PC-9 (cell line): ENCODE measurements at places on chromosomes 2 and 18. TPM values are rescaled to one million over a fixed set of nuclear protein-coding genes. Genes with fewer than 3 reads are reported as not detected.

DNA sequence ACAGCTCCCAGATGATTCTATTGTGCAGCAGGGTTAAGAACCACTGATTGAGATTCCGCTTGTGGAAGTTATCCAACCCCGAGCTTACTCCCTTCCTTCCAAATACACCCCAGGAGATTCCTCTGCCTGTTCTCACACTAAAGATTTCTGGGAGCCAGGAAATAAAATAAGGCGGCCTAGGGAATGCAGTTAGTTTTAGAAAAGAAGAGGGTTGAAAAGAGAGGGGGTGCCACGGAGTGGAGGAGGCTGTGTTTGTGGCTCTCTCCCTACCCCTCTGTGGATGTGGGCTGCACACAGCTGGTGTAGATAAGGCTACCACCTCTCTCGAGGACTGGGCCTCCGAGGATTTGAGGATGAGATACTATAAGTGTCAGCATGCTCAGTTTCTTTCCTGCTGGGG is 25.1 kb upstream of the SP3 start:
- H3K27me3 ChIP-seq: peaks cover 12% of the 10 kb centered on the region; the same call in 1 of the 2 replicates
- H3K27ac ChIP-seq: no peak overlapping the region
- peaks cover 12% of the 10 kb centered on the region for H3K4me1 ChIP-seq
- no peak for DNase-seq
- H3K4me3 ChIP-seq: no peak overlapping the region
- no peaks in the 10 kb centered on the region for H3K36me3 ChIP-seq

DNA sequence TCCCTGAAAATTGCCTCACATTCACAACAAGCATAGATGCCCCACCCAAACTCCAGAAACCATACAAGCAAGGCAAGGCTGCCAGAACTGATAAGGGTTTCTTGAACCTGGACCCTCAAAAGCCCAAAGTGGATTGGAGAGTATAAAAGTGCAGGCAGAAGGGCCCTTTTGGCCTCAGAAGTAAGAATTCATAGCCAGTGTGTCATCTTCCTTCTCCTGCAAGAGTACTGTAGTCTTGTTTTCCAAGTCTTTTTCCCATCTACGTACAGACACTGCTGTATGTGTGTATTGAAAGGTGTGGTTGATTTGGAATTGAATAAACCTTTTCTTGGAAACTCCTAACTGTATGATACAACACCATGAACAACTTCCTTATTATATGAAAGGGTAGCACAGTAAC is 46.8 kb downstream of the ZC3H15 start:
- DNase-seq: no peak
- H3K27ac ChIP-seq: no peak overlapping the region
- H3K27me3 ChIP-seq: no peaks in the 10 kb centered on the region
- no peaks in the 10 kb centered on the region for H3K36me3 ChIP-seq

GRCh38 chr18:41624460-41624859 is 330.6 kb upstream of the PIK3C3 start:
- no peaks in the 10 kb centered on the region for H3K4me1 ChIP-seq
- no peak overlapping the region for H3K27ac ChIP-seq
- no peak overlapping the region for H3K4me3 ChIP-seq
- DNase-seq: no peak
- H3K27me3 ChIP-seq: no peaks in the 10 kb centered on the region
- no peaks in the 10 kb centered on the region for H3K36me3 ChIP-seq

- H3K4me1 ChIP-seq: no peaks in the 10 kb centered on the region
- H3K27me3 ChIP-seq: no peaks in the 10 kb centered on the region
- no peaks in the 10 kb centered on the region for H3K36me3 ChIP-seq
Observed at GRCh38 chr2:96485751-96486651, 19.2 kb downstream of the NEURL3 start.

DNA sequence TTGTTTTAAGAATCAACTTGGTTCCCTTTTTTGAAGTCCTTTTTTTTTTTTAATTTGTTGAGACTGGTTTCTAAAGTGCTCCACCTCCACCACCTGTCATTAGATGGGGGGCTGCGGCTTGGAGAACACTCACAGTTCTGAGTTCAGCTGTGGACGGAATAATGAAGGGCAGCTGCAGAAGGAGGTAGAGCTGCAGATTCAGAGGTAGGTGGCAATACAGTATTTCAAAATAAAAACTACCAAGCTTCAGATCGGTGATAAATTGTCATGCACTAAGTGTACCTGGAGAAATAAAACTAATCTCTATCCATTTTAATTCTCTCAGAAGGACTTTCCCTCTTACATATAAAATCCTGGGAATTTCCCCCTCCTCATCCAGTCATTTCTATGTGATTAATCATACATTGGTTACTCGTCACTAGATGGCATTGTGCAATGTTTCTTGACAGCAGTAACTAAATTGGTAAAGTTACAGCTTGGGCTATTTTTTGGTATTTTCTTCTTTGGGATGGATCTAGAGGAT is 81.1 kb upstream of the SLC39A10 start:
- no peak overlapping the region for H3K4me3 ChIP-seq
- H3K36me3 ChIP-seq: no peaks in the 10 kb centered on the region
- no peak overlapping the region for H3K27ac ChIP-seq
- H3K4me1 ChIP-seq: peaks cover 10% of the 10 kb centered on the region

DNA sequence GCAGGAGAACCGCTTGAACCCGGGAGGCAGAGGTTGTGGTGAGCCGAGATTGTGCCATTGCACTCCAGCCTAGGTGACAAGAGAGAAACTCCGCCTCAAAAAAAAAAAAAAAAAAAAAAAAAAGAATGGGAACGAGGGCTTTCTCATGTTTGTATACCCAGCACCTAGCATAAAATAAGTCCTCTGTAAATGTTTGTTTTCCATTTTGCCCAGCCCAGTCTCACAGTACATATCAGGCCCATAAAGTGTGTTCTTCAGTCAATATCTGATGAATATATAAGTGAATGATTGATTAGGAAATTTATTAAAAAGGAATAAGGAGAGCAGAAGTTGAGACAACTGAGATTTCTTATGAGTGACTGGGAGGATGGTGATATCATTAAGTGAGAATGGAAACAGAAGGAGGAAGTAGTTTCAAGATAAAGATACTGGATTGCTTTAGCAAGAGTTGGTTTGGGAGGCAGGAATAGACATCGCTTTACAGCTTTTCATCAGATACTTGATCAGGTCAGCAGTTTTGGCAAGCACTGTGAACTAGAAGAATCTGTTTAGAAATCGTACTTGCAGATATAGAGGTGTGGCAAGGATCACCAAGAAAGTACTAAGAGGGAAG is 327.5 kb downstream of the KIAA1328 start:
- no peak for DNase-seq
- no peaks in the 10 kb centered on the region for H3K27me3 ChIP-seq
- H3K4me1 ChIP-seq: no peaks in the 10 kb centered on the region

GRCh38 chr2:95323347-95324155 is 26.4 kb downstream of the KCNIP3 start:
- H3K4me3 ChIP-seq: no peak overlapping the region
- H3K27me3 ChIP-seq: no peaks in the 10 kb centered on the region
- no peak overlapping the region for H3K27ac ChIP-seq
- no peaks in the 10 kb centered on the region for H3K36me3 ChIP-seq
- peak; percentile 69 for DNase-seq

DNA sequence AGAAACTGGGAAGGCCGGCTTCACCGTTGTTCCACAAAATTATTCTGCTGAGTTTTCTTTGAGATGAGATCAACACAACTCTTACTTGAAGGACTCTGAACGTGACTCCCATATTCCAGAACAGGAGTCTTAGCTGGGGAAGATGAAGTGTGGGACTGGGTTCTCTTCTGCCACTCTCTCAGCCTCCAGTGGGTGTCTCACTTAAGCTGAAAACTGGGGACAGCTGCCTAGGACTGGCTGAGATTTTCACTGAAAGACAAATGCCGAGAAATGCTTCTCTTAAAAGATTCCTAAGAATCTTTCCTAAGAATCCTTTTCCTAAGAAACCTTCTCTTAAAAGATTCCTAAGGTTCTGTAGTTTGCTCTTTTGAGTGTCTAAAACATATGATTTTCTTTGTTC is 156.6 kb upstream of the LHCGR start:
- no peak overlapping the region for H3K4me3 ChIP-seq
- no peaks in the 10 kb centered on the region for H3K4me1 ChIP-seq
- H3K36me3 ChIP-seq: no peaks in the 10 kb centered on the region
- peaks cover 20% of the 10 kb centered on the region; the same call in 1 of the 2 replicates for H3K27me3 ChIP-seq

- H3K27me3 ChIP-seq: no peaks in the 10 kb centered on the region
- H3K4me1 ChIP-seq: no peaks in the 10 kb centered on the region
- no peaks in the 10 kb centered on the region for H3K36me3 ChIP-seq
- no peak for DNase-seq
Observed at GRCh38 chr2:212141499-212141898, 397.1 kb downstream of the ERBB4 start.

DNA sequence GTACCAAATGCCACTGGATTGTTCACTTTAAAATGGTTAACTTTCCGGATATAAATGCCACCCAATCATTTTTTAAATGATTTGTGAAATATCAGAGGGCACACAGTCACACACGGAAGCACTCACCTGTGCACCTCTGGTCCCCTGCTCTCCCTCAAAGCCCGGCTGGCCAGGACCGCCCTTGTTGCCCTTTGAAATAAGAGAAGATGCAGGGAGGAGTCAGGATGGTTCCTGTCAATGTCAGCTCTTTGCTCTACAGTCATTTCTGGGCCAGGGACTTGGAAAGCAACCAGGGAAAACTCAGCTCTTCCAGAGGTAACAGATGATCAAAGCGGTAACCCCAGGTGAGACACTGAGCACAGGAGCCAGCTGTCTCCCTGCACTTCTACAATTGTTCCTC is 60.7 kb downstream of the COL6A3 start:
- H3K27ac ChIP-seq: no peak overlapping the region
- no peak for DNase-seq
- H3K4me3 ChIP-seq: no peak overlapping the region
- H3K27me3 ChIP-seq: peaks cover 80% of the 10 kb centered on the region

DNA sequence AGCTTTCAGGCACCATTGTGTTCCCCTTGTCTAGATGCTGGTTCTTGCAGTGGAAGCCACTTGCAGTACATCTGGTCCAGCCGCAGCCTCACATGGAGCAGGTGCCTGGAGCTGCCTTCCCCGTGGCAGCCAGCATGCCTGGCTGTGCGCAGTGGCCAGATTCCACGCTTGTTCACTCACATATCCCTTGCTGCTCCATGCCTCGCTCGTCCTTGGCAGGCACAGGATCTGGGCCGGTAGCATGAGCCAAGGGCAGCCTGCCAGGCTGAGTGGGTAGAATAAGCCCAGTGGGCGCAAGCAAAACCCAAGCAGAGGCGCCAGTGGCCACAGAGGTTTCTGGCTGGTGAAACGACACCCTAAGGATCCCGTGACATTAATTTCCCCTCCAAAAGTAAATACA is 20.6 kb downstream of the TMX3 start:
- H3K4me1 ChIP-seq: no peaks in the 10 kb centered on the region
- no peak for DNase-seq
- H3K36me3 ChIP-seq: peaks cover 14% of the 10 kb centered on the region; the same call in 1 of the 2 replicates
- no peak overlapping the region for H3K27ac ChIP-seq
- no peak overlapping the region for H3K4me3 ChIP-seq
- no peaks in the 10 kb centered on the region for H3K27me3 ChIP-seq

GRCh38 chr2:1755436-1756191 is 11.3 kb upstream of the PXDN start:
- no peaks in the 10 kb centered on the region for H3K36me3 ChIP-seq
- DNase-seq: no peak
- peaks cover 42% of the 10 kb centered on the region for H3K27me3 ChIP-seq
- H3K4me1 ChIP-seq: no peaks in the 10 kb centered on the region
- no peak overlapping the region for H3K4me3 ChIP-seq

DNA sequence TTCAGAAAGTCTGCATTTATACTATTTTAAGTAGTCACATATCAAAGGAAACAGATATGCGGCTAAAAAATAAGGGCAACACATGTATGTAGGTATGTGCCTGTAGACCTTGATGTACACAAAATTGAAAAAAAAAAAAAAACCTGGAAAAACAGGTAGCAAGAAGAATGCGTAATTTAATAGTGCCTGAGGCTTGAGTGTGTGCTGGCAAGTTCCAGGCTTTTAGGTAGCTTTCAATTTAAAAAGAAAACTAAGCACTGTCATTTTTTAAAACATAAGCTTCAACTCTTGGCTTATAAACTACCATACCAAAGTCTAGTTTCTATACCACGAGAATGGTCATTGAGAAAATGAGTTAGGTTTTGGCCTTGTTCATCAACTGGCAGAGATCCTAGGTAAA is 72.3 kb downstream of the OTX1 start:
- H3K36me3 ChIP-seq: no peaks in the 10 kb centered on the region
- peaks cover 9% of the 10 kb centered on the region for H3K4me1 ChIP-seq
- H3K27ac ChIP-seq: no peak overlapping the region
- no peaks in the 10 kb centered on the region for H3K27me3 ChIP-seq

DNA sequence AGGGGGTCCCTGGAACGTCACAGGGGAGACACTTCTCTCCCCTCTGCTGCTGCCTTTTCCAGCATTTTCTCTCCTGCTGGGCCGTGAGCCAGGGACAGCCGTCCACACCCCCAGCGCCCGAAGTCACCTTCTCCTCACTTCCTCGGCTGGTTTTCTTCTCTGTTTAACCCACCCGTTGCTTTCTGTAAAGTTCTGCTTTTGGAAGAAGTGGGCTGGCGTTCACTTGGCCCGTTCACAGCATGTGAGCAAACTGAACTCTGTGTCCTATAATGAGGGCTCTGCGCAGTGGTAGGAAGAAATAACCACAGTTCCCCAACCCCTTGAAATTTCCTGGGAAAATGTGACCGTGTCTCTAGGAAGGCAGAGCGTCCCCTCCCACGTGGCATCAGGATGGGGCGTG is 187.0 kb upstream of the HDAC4 start:
- H3K36me3 ChIP-seq: no peaks in the 10 kb centered on the region
- peaks cover 99% of the 10 kb centered on the region for H3K27me3 ChIP-seq
- H3K27ac ChIP-seq: no peak overlapping the region

GRCh38 chr2:16763056-16763455 is 97.4 kb upstream of the CYRIA start:
- no peak overlapping the region for H3K4me3 ChIP-seq
- no peak for DNase-seq
- H3K4me1 ChIP-seq: peaks cover 10% of the 10 kb centered on the region
- H3K27ac ChIP-seq: no peak overlapping the region
- H3K27me3 ChIP-seq: no peaks in the 10 kb centered on the region

- H3K27ac ChIP-seq: no peak overlapping the region
- no peaks in the 10 kb centered on the region for H3K4me1 ChIP-seq
- DNase-seq: no peak
- H3K27me3 ChIP-seq: peaks cover 18% of the 10 kb centered on the region
- no peaks in the 10 kb centered on the region for H3K36me3 ChIP-seq
Observed at GRCh38 chr18:76756531-76757253, 65.7 kb upstream of the ZNF236 start.

GRCh38 chr18:12939162-12939561 is 8.6 kb upstream of the SEH1L start:
- H3K4me3 ChIP-seq: no peak overlapping the region
- H3K36me3 ChIP-seq: no peaks in the 10 kb centered on the region
- no peak for DNase-seq
- no peak overlapping the region for H3K27ac ChIP-seq
- peaks cover 5% of the 10 kb centered on the region; the same call in 1 of the 2 replicates for H3K4me1 ChIP-seq

TMSB10 gene
- 1,668 and 1,769 TPM in 2 replicates for total RNA-seq

GPAT2 gene
- 9.1 and 11.0 TPM in 2 replicates for total RNA-seq

CNTNAP5 gene
- total RNA-seq: not detected in 2 replicates

KLHL29 gene
- total RNA-seq: 3.1 and 3.4 TPM in 2 replicates

NT5C1B gene
- total RNA-seq: not detected in 2 replicates

CCBE1 gene
- total RNA-seq: 3.1 and 5.8 TPM in 2 replicates

OTOS gene
- not detected in 2 replicates for total RNA-seq

ZNF385B gene
- 2.8 and 4.1 TPM in 2 replicates for total RNA-seq
